ENCODE measurements at places on chromosomes 2 and 18.

DNA sequence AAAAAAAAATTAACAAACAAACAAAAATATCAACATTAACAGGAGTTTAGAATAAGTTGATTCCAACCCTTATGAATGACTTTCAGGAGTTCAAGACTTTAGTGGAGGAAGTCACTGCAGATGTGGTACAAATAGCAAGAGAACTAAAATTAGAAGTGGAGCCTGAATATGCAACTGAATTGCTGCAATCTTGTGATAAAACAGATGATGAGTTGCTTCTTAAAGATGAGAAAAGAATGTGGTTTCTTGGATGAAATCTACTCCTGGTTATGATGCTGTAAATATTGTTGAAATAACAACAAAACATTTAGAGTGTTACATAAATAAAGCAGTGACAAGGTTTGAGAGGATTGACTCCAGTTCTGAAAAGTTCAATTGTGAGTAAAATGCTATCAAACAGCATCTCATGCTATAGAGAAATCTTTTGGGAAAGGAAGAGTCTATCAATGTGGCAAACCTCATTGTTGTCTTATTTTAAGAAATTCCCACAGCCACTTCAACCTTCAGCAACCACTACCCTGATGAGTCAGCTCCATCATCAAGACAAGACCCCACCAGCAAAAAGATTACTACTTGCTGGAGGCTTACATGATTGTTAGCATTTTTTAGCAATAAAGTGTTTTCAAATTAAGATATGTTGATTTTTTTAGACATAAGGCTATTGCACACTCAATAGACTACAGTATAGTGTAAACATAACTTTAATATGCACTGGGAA lies 42.7 kb upstream of the TAF4B start:
- DNase-seq = no peak

DNA sequence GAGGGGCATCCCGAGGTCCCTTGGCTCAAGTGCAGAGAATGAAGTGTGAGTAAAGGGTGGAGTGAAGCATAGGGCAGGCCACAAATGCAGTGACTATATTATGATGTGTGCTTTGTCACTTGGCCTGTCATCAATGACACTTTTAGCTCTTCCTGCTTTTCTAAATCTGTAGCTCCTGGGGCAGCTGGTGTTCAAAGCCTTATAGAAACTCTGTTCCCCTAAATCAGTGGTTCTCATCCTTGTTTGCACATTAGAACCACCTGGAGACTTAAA lies 135.6 kb upstream of the LGALSL start:
- DNase-seq = no peak

- no peak for DNase-seq
Measured at GRCh38 chr2:45820048-45820447, 168.6 kb downstream of the PRKCE start.

DNA sequence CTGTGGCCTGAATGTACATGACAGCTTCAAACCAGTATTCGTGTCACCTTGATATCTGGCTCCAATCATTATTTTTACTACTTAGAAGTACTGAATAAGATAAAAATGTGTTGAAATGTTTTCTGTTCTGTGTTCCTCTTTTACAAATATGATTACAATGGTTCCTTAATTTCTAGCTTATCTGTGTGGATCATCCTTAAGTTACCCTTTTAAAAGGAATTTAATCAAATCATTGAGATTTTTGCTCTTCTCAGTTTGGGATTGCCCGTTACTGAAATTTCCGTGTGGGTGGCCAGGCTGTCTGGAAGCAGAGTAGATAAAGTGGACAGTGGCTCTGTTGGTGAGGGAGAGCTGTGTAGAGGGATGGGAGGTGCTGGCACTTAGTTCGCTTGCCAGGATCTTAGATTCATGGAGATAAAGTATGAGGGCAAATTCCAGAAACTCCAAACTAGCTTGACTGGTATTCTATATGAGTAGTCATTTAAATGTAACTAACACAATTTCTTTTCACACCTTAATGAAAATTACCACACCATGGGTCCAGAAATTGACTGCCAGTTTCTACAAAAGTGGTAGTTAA lies 27.4 kb upstream of the SAG start:
- DNase-seq = no peak

DNA sequence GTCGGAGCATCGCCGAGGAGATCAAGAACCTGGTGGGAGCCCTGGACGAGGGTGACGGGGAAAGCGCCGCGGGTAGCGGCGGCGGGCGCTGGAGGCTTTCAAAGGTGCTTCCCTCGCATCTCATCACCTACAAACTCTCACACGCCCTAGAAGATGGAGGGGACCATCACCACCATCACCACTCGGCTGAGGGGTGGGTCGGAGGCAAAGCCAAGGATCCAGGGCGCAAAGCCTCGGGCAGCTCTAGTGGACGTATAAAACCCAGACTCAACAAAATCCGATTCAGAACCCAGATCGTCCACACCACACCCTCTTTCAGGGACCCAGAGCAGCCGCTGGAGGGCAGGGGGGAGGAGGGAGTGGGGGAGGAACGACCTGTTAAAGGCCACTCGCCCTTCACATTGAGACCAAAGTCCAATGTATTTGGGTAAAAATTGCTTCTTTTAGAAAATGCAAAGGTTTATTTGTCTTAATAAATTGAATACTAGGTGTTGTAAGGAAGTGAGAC lies 1.5 kb downstream of the SOWAHC start:
- no peak for DNase-seq

DNA sequence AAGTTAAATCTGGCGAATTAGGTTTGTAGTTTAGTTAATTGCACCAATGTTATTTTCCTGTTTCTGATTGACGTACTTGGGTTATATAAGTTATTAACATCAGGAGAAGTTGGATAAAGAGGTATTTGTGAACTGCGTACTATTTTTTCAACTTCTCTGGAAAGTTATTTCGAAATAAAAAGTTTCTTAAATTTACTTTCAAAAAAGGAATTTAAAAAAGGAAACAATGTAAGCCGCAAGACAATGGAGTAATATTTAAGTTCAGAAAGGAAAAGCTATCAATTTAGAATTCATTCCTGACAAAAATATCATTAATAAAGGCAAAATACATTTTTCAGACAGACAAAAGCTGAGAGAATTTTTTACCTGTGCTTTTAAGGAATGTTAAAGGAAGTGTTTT lies 47.7 kb downstream of the RAB10 start:
- DNase-seq = no peak

DNA sequence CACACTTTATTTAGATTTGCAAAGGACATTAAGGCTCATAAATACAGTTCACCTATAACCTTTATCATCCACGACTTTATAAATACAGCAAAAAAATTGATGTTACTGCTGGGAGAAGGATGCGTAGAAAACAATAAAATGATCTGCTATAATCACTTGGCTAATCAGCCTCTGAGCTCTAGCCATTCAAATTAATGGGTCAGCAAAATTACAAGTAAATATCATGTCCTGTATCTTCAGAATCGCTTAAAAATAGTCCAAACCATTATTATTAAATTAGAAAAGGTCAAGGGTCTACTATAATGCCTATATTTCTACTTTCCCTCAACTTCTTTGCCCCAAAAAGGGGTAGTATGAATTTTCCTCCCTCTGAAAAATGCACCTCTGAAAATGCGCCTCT lies 40.3 kb downstream of the OLA1 start:
- no peak for DNase-seq

DNA sequence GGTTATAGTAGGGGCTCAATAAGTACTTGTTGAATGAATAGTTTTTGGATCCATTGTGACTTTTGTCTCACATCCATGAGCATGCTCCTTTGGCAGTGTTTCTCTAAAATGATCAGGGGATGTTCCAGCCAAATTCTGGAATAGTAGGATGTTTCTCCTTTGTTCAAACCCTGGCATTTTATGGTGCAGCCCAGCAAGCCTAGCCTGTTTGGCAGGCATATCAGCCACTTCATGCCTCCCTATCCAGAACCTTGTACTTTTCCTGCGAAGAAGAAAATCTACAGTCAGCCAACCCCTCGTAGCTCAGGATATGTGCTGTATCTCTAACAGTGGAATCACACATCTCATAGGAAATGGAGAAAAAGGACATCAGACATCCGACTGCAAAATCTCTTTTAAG lies 27.1 kb upstream of the RPRD1A start:
- no peak for DNase-seq

GRCh38 chr2:61254536-61254935 lies 92.5 kb downstream of the C2orf74 start:
- DNase-seq = no peak

Measured in stimulated activated naive CD8-positive, alpha-beta T cell treated with anti-CD3 and anti-CD28 coated beads, Interleukin-15, Interleukin-2, amounts not matched to agents 100 U/mL and 50 U/mL, for 24 hours (primary cell).